Activated T-cell treated with anti-CD3 and anti-CD28 coated beads, Interleukin-2, amount 50 U/mL, for 72 hours (primary cell): ENCODE measurements at places on chromosomes 1 and 21. TPM values are rescaled to one million over a fixed set of nuclear protein-coding genes. Genes with fewer than 3 reads are reported as not detected.

ATP1B1 gene
- total RNA-seq, result 3.3 TPM

SEC16B gene
- not detected for total RNA-seq

IL10 gene
- total RNA-seq, result 2.3 TPM

ADGRL2 gene
- not detected for total RNA-seq

FCN3 gene
- total RNA-seq, result not detected

ZC3H12A gene
- 46.1 TPM for total RNA-seq

NPPB gene
- total RNA-seq, result not detected

ANGPTL3 gene
- total RNA-seq, result not detected

PRR9 gene
- not detected for total RNA-seq

SPRR2E gene
- total RNA-seq, result not detected

MX2 gene
- 30.1 TPM for total RNA-seq

S100A6 gene
- 219 TPM for total RNA-seq

CDKN2C gene
- 11.2 TPM for total RNA-seq

SLC30A10 gene
- not detected for total RNA-seq

FCRL1 gene
- not detected for total RNA-seq

KRTAP21-2 gene
- total RNA-seq, result not detected
